ENCODE measurements at places on chromosomes 6 and 20.
A peak's percentile ranks its signal among the peaks of the same experiment; 100 is the strongest.

GRCh38 chr20:18919996-18920395 is 106.4 kb downstream of the SCP2D1 start:
- no peak for DNase-seq

DNA sequence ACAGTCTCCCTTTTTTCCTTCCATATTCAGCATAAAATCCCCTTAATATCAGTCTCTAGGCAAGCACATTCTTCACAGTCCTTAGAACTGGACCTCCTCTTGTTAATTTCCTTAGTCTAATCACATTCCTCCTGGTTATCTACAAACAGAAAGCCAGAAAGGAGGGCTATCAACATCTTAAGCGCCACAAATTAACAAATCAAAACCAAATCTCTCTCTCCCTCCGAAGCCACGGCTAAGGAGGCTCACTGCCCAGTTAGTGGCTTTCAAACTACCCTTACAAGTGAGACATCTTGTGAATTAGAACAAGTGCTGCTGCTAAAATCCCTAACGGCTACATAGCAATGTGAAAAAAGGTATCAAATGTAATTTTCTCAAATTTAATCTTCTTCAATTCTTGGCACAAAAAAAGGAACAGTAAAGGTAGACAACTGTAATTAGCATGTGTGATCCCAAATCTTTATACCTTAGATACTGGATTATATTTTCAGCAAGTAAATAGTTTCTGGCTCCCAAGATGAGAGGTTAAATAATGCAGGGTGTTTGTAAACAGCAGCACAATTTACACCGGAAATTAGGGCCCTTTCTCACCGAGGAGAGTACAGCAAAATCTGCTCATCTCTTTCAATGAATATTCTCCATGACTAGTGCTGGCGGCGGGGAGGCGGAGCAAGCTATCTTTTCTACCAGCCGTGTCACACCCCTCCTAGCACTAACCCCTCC is 1.4 kb upstream of the TRIM39 start:
- peak; percentile 56 for DNase-seq

GRCh38 chr6:506920-507622 is 115.5 kb downstream of the IRF4 start:
- DNase-seq: no peak

GRCh38 chr6:155832596-155832995 is 377.0 kb upstream of the NOX3 start:
- no peak for DNase-seq

DNA sequence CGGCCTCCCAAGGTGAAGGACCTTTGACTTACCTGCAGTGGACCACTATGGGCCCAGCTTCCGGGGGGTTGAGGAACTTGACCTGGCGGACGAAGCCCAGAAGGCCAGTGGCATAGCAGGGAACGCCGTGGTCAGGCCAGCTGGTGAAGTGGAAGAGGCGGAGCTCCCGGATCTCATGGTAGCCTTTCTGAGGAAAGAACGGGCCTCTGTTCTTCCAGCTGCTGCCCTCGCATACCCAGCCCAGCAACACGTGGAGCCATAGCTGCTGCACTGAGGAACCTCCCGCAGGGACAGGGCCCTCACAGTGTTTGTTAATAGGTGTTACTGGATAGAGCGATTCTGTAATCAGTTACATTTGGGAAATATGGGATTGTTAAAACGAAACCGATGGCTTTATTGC is 492.1 kb upstream of the CHD6 start:
- DNase-seq: no peak

DNA sequence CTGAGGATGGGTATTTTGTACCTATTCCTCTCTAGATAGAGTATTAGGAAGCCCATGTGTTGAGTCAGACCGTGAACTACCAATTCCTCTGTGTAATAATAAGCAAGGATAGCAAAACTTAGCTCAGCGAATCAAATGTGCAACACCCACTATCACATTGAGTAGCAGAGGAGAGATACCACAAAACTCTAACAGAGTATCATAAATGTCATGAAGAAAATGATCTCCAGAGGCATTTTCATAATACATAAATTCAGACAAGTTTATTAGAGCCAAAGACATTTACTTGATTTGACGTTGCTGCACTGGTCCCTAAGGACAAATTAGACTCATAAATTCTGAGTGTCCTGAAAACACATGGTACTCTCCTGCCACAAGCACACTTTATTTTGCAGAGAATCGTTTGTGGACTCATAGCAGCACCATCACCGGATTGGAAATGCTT is 245.2 kb downstream of the HAO1 start:
- DNase-seq: no peak

DNA sequence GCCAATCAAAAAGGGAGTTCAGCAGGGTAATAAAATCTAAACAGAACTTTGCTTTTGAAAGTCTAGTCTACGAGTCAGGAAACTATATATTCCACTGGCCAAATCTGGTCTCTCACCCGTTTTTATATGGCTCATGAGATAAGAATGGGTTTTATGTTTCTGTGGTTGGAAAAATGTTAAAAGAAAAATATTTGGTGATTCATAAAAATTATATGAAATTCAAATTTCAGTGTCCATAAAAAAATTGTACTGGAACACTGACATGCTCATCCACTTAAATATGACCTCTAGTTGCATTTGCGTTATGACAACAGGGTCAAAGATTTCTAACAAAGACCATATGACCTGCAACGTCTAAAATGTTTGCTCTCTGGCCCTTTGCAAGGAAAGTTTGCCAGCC is 22.3 kb upstream of the LAMP5 start:
- no peak for DNase-seq

GRCh38 chr6:65259059-65259458 is 448.0 kb downstream of the EYS start:
- DNase-seq: no peak

GRCh38 chr6:152463164-152463563 is 174.0 kb downstream of the SYNE1 start:
- no peak for DNase-seq

DNA sequence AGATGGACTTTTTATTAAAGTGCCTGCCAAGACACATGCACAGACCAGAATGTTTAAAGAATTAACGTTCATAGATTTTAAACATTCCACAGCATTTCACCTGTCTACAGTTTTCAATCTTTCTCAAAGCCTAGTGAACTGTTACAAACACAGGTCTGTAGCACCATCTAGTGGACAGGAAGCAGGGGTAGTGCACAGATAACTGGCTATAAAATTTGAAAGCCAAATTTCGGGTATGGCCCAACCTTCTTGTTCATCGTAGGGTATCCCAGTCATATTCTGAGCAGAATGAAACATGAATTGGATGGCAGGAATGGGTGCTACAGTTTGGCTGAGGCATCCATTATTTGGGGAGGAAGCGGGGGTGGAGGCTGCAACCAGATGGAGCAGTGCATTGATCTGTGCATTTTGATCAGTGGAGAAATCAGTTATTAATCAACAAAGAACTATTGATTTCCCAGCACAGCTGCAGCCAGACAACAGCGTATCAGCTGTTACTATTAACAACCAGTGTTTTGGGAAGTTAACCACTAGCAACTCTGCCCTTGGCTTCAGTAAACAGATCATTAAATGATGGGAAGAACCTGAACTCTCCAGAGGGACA is 56.1 kb upstream of the B3GAT2 start:
- DNase-seq: no peak
